ENCODE measurements at places on chromosomes 4 and X. TPM values are rescaled to one million over a fixed set of nuclear protein-coding genes. Genes with fewer than 3 reads are reported as not detected.

GRCh38 chr4:2449511-2450392, 19.2 kb upstream of the RNF4 start:
- DNase-seq: no peak

- DNase-seq: no peak
These were observed 28.7 kb upstream of the MAP3K15 start for GRCh38 chrX:19543951-19544381.

DNA sequence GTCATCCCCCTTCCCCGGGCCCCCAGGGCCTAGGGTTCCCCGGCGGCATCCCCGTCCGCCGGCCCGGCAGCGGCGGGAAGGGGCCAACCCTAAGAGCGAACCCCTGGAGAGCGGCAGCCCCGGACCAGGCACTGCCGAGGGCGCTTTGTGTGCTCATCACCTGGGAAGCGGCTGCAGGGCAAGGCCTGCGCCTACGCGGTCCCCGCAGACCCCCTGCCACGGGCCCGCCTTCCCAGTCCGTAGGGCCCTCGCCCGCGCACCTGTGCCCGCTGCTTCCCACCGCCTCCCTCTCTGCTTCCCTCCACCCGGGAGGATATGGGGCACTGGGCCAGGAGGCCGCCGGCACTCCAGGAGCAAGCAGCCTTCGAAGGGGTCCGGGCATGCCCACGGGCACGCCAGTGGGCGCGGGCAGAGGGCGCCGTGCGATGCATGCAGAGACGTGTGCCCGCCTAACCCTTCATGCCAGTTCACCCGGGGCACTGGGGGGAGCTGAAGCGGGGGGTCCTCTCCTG, 2.6 kb downstream of the FLNA start:
- DNase-seq: no peak

Gene DKK2
- 3.1 TPM for total RNA-seq

DNA sequence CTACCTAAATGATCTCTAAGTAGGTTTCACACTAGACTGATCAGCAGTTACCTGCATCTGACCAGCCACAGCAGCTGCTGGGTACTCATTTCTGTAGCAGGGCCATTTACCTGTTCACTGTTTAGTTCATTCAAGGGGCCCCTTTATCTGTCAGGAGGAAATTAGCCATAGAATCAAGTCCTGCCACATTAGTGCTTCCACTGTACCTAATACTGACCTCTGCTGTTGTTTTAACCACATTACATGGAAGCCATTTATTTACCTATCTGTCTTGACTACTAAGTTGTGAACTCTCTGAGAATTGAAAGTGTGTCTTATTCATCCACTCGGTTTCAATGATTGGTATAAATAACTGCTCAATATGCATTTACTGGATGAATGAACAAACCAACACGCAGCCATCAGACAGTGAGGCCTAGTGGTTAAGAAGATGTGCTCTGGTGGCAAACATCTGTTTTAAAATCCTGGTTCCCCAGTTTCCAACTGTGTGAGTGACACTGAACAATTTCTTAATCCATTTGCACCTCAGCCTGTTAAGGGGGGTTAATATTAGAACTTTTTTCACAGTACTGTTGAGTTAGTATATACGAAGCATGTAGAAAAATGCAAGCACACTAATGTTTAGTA, 30.0 kb upstream of the ANXA5 start:
- no peak for DNase-seq

GRCh38 chrX:20670611-20671010, 403.9 kb upstream of the RPS6KA3 start:
- no peak for DNase-seq

GRCh38 chrX:42720209-42720608, 57.8 kb downstream of the PPP1R2C start:
- no peak for DNase-seq

Gene UBE2A
- total RNA-seq: 28.1 TPM

DNA sequence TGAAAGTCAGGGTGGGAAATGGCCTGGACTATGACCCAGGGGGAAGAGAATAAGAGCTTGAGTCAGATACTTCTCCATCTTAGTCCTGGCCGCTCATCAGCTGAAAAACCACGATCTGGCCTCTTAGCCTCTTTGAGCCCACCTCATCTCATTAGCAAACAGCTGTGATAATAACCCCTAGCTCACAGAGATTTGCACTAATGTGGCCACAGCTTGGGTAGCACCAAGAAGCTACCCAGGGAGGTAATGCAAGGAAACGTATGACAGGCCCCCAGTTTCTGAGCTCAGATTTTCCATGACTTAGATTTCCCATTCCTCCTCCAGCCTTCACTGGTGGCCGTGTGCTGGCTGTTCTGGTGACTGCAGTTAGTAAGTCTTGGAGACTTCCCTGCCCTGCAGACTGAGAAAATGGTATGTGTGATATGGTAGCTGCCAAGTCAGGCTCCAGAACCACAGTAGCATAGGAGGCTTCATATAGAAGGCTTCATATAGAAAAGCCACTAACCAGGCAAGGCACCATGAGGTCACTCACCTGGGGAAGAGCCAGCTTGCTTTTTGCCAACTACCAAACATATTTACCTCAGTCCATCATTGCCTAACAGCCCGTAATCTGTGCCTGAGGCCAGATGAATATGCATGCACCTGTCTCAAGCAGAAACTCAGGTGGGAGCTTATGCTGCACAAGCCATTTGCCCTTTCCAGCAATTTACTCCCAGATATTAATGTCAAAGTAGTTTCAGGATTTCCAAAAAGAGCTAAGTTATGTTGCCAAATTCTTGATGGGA, 51.4 kb upstream of the GABRE start:
- no peak for DNase-seq

DNA sequence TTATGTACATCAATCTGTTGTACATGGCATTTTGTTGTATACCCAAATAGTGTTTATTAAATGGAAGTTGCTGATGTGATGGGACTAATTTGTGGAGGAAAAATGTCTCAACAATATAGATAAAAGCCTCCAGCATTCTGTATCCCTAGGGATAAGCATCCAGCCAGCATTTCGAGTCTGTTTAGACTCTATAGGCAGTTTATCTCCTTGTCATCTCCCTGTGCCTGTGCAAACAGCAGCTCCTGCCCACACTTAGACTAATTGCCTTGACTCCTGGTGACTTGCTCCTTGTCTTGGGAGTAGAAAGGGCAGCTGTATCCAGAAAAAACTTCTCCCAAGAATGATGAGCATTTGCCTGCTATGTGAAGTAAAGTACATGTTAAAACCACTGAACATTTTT, 83.8 kb downstream of the DOCK11 start:
- DNase-seq: no peak

DNA sequence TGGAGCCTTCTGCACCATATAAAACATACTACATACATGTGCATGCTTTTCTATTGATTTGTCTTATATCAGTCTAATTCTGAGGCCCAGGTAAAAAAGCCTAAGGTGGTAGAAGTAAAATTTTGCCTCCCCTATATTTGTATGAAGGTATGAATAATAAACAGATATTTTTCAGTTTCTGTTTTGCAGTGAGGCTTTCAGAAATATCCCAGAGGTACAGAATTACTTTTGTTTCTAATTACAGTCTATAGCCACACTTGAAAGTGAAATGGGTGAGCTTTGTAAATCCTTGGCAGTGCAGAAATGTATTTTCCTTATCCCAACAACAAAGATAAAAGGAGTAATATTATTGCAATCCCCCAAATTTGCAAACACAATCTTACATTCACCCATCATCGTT, 59.5 kb downstream of the DDX60 start:
- DNase-seq: no peak
